ENCODE measurements at places on chromosomes 7 and 10. TPM values are rescaled to one million over a fixed set of nuclear protein-coding genes. Genes with fewer than 3 reads are reported as not detected.

GRCh38 chr10:121183236-121183635 lies 332.1 kb downstream of the WDR11 start:
- DNase-seq, result no peak

GRCh38 chr7:134660242-134660785 lies 13.7 kb downstream of the BPGM start:
- no peak for DNase-seq

DNA sequence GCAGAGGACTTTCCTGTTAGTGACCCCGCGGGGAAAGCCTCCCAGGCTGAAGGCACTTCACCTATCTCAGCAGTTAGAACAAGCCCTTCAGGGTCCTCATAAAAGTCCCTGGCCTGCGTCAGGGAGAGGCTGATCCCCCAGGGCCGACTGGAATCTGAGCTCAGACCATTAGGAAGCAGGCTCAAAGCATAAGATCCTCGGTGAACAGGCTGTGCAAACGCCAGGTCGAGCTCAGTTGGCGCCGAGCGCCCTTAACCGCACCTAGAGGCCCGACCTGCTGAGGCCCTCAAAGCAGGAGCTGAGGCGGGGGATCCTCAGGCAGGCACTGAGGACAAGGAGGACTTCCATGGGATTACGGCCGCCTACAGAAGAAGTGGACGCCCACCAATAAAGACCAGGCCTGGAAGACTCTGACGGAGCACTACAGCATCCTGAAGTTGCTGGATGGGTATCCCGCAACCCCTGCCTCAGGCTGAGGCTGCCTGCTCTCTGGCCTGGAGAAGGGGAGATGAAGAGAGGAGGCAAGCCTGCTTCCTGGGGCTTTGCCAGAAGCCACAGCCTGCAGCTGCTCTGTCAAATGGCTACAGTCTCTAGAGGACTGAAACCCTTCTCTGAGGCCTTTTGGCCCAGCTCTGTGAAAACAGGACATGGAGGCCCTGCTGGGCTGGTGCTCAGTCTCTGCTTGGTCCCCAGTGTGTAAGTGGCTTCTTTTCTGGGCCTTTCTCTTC lies 29.9 kb downstream of the LIPJ start:
- DNase-seq, result no peak

DNA sequence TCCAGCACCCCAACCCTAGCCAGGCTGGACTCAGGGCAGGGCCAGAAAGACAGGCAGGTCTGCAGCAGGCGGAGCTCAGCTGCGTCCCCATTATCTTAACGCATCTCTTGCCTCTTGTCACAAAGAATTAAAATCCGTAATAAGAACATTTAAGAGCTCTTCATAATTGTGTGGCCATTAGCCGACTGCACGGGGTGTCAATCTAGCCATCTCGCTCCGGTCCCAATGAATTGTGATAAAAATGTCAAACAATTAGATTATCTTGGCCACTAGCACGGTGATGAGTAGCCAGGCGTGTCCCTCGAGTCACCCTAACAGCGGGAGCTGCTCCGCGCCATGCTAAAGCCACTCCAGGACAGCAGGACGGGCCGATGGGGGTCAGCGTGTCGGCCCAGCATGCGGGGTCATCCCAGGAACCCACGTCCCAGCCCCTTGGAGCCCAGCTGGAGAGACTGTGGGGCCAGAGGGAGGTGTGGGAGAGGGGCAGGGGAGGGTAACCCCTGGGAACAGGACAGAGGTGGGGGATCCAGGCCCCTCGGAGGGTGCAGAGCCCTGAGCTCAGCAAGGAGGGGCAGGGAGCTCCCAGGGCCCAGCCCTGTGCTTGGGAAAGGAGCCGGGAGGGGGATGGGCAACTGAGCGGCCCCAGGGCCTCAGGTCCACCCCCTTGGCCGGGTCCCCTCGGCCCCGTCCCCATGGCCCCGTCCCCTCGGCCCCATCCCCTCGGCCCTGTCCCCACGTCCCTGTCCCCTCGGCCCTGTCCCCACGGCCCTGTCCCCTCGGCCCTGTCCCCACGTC lies 17.7 kb upstream of the NKX6-2 start:
- no peak for DNase-seq

The SLC18A2 gene
- total RNA-seq, result not detected

DNA sequence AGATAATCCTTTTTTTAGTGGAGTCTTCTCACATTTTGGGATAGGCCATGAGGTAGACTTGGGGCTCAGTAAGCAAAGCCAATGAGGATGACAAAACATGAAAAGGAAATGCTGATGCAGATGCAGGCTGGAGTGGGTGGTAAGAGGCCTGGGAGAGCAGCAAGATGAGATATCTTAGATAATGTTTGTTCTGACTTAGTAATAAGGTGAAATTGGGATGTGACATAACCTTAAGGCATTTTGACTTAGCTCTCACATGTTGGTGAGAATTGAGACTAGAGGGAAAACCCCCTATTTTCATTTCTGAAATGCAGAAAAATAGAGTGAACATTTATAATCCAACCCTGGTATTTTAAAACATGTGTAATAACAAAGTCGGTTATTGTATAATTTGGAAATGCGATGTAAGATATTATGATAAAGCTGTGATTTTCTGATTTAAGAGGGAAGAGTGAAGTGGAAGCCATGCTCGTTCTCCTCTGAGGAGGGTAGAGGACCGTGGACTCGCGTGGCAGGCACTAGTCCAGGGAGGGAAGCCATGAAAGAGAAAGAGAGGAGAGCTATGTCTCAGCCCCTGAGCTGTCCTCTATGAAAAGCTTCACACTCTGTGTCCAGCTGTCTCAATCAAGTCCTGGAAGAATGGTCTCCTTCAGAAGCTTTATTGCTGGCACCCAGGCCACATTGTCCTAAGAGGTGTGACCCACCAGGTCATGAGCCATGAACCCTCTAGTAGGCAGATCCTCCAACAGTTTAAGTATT lies 57.3 kb downstream of the ST7 start:
- no peak for DNase-seq

The PRSS37 gene
- not detected for total RNA-seq

GRCh38 chr7:23235813-23236221 lies 10.8 kb upstream of the GPNMB start:
- DNase-seq, result no peak

DNA sequence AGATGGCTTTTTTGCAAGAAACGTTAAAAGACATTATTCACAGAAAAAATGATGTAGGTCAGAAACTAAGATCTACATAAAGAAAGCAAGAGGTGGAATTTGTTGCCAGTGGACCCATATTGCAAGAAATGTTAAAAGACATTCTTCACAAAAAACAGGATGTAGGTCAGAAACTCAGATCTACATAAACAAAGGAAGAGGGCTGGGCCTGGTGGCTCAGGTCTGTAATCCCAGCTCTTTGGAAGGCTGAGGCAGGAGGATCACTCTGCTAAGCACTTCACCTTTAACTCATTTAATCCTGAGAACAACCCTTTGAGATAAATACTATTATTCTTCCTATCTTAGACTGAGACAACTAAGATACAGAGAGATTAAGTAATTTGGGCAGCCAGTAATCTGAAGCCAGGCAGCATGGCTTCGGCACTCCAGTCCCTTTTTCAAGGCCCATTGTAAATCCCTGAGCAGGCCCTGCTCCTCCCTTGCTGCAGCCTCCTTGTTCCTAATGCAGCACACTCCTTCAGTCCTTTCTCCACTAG lies 11.6 kb downstream of the ZFAND4 start:
- DNase-seq, result peak; percentile 55

The SEC31B gene
- 26.0 TPM for total RNA-seq

GRCh38 chr7:37920305-37920848 lies at the start of gene EPDR1:
Gene EPDR1, plus strand, starts transcription at chr7:37920640. Its CDS starts 300 bp downstream, at chr7:37920940.
- DNase-seq, result peak; percentile 5

DNA sequence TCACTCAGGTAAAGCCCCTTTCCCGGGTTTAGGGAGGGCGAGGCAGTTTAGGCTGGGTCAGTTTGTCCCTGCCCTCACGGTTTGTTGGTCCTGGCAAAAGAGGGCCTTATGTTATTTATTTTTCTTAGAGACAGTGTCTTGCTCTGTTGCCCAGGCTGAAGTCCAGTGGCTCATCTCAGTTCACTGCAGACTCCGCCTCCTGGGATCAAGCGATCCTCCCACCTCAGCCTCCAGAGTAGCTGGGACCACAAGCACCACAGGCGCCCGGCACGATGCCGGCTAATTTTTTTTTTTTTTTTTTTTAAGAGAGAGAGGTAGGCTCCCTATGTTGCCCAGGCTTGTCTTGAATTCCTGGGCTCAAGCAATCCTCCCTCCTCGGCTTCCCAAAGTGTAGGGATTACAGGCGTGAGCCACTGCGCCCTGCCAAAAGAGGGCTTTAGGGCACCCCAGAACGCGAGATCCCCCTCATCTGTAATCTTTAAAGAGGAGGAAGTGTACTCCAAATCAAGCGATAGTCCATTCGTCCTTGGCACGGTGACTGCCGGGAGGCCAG lies 626 bp upstream of the BMS1 start:
- no peak for DNase-seq

DNA sequence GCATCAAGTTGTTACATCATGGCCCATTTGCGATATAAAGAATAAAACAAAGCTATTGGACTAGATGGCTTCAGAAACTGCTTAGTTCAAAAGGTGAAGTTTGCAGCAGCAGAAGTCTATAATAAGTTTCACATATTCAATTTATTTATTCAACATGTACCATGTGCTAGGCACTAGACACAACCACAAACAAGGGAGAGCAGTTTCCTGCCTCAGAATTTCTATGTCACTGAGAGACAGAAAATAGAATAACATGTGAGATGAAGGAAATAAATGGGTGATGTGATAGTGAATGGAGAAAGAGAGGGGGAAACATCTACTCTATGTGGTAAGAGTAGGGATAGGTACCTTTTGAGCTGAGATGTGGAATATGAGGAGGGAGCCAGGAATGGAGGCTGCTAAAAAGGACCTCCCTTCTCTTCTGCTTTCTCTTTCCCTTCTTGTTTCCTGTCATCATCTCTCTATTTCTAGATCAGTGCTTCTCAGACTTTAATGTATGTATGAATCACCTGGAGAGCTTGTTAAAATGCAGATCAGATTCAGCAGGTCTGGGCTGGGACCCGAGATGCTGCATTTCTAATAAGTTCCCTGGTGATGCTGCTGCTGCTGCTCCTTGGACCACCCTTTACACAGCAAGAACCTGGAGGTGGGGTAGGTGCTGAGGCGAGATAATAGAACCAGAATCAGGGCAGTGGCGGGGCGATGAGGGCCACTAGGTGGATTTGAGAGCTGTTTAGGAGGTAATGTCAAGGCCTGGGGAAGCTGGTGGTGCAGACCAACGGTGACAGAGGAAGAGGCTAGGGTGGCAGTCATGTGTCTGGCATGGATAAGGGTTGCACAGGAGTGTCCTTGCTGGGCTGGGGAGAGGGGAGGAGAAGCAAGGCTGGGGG lies 13.7 kb upstream of the INMT start:
- DNase-seq, result no peak

DNA sequence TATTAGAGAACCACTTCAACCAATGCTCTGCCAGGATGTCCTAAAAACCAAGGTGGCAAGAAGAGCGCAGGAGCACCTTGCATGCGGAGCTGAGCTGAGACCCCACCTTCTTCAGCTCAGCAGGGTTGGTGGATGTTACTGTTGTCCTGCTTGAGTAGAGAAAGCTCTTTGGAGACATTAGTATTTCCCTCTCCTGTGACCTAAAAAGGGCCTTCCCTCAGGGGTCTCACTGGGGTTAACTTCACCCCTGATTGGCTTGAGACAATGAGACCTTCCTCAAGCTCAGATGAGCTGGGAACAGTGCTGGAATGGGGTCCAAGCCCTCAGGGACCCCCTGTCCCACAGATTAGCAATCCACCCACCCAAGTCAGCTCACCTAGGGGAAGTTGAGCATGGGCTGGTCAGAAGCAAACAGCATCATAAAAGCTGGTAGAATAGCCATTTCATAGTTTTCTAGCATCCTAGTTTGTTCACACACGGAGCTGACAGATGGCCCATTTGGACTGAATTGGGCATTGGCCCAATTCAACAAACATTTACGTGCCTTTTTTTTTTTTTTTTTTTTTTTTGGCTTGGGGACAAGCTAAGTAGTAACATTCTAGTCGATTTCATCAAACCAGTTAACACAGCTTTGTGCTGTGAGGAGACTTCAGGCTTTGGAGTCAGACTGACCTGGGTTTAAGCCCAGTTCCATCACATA lies 100.6 kb upstream of the HABP2 start:
- DNase-seq, result no peak

DNA sequence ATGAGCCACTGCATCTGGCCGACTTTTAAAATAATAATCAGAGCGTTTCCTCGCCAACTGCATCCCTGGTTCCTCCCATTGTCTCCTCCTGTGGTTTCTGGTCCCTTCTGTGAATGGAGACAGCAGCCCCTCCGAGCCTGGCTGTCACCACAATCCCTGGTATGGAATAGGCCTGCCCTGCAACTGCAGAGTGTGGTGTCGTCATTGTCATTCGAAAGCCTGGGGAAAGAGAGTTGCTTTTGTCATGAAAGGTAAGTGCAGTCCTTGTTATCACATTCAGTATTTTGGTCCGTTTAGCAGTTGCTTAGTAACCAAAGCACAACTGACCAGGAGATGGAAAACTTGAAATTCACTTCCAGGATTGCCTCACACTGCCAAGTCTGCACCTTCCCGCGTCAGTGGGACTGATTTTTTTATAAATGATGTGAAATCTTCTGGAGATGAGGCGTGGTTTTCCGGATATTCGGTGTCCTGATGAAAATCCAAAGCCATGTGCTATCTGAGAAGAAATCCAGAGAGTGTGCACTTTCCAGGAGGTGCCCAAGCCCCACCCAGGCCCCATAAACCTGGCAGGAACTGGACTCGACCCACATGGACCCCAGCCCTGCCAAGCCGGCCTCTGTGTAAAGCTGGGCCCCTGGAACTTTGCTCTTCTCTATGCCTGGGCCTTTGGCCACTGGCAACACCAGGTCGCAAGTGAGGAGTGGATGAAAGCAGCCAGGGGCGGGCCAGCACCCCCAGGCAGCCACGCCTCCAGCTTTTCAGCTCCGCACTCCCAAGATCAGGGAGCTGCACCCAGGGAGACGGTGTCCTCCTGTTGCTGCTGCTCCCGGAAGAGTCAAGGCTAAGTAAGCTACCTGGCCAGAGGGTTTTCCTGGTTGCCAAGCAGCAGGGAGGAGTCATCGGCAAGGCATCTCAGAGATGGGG lies 133.7 kb upstream of the SH2B2 start:
- no peak for DNase-seq

GRCh38 chr7:28069807-28070206 lies 110.8 kb downstream of the JAZF1 start:
- no peak for DNase-seq

DNA sequence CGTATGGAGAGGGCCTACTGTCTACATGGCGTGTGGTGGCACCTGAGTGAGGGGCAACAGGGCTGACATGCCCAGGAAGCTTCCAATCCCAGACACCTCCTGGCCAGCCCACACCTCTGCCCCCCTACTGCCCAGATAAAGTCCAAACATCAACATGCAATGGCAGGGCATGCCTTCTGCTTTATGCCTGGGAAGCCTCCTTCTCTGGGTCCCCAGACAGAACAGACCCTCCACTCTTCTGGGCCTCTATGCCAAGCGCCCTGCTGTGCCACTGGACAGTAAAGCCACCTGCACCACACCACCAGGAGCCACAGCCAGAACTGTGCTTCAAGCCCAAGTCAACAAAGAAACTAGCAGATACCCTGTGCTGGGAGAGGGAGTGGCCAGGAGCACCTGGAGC lies 12.5 kb downstream of the TMEM72 start:
- DNase-seq, result no peak

The FFAR4 gene
- not detected for total RNA-seq

DNA sequence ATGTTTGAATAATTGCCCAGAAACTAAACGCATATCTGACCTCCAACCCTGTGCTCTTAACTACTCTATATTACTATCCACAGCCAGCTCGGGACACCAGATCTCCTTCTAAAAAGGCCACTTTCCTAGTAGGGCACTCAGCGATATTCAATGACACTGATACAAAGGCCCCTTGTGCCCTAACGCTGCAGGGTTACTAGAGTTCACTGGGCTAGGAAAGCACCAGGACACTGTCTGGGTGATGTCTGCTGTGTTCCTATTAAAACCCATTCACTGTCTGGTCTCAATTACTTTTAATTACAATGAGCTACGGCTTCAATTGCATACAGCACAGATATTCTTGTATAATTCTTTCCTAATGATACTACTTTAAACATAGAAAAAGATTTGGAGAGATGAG lies 91.7 kb downstream of the SORCS1 start:
- no peak for DNase-seq

Measured in OCI-LY7 (cell line).